ENCODE measurements at places on chromosomes 5 and 9. TPM values are rescaled to one million over a fixed set of nuclear protein-coding genes. Genes with fewer than 3 reads are reported as not detected.

DNA sequence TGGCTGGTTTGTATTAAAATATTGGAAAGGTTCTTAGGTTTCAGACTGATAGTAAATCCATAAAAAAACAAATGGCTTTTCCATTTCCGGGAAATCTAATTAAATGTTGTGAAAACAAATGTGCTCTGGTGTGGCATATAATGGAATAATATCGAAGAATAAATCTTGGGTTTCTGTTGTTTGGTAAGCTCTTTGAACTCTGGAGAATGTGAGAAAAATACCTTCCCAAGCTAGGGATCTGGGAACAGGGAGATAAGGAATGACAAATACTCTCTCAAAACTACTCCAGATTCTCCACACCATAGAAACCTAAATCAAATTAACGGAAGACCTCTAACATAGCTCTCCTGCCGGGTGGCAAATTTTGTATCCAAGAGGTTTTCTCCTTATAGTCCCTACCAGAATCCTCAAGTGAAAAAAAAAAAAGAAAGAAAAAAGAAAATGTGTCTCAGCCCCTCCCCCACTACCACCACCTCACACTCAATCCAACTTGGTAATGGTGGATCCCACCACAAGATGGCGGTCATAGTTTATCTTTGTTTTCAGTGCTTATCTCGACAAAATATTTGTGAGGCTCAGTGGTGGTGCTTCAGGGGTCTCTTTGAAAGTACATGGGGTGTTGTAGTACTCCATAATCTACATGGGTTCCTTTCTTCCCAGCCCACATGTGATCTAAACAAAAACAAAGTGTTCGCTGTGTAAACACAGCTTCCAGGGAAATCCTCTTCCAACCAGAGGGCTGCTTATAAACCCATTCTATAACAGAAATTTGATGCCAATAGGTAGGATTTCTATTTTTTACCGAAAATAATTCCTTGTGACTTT is 54.5 kb upstream of the FST start:
- DNase-seq: no peak

DNA sequence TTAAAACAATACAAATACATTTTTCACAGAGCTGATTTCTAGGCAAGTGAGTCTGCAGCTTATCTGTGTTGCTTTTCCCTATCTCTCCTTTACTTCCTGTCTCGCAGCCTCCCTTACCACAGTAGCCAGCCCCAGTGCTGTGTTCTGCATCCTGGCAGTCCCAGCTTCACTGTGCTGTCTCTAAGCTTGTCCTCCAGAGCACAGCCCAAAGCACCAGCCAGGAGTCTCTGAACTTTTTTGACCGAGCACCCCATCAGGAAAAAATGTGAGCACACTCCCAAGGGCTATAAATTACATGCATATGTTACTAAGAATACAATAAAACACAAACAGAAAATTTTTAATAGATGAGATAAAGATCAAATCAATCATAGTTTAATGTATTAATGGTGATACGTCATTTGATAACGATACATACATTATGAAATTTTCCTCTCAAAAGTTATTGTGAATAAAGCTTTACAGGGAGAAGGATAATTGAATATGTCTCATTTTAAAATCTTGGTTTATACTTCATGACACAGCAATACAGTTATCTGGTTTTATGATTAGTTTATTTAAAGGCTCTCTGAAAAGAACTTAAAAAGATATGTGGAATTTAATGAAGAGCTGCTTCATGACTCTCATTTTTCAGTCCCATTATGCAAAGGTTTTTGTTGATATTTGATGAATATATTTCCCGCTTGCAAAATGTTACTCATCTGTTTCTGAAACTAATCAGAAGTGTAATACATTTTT is 7.3 kb upstream of the RHOBTB3 start:
- DNase-seq: no peak

STKLD1 gene
- total RNA-seq: 1.4 TPM

LCN15 gene
- total RNA-seq: not detected

HAVCR2 gene
- 0.06 TPM for total RNA-seq

PCDHGC5 gene
- total RNA-seq: 1.7 TPM

HTR4 gene
- total RNA-seq: 0.26 TPM

CDKN2B gene
- total RNA-seq: 8.8 TPM
